ENCODE measurements at places on chromosomes 13 and 19.

DNA sequence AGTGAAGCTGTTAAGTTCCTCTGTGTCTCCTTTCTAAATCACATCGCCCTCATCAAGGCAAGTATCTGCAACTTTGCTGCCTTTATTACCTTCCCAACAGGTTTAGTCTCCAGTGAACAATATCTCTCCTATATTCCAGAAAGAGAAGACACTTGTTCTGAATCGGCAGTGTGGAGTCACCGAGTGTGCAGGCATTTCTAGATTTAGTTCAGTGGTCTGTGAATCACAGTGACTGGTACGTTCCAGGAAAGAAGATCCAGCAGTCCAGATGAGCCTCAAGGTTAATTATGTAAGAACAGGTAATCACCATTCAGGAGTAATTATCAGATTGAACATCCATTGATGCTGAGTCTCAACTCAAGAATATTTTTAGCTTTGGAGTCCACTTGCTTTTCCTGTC lies 497.0 kb downstream of the FOXO1 start:
- no peak for DNase-seq

- DNase-seq, result no peak
Measured at GRCh38 chr13:68292601-68293000, 1062.5 kb upstream of the PCDH9 start.

DNA sequence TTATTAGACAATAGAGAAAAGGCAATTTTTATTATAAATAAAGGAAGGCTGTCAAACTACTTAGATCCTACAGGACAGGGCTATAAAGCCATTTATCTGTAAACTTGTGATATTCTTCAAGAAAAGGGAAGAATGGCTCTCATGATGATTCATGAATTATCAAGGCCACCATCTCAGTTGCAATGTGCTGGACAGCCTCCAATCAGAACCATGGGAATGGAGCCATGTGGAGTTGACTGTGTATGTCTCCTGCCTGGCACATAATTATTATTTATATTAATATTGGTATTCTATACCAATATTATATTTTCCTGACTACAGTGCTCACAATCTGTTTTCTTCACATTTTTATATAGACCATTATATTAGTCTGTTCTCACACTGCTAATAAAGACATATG lies 560.5 kb upstream of the MIR17HG start:
- no peak for DNase-seq

GRCh38 chr19:43474986-43475705 lies 9.7 kb upstream of the LYPD3 start:
- peak; percentile 97 for DNase-seq

DNA sequence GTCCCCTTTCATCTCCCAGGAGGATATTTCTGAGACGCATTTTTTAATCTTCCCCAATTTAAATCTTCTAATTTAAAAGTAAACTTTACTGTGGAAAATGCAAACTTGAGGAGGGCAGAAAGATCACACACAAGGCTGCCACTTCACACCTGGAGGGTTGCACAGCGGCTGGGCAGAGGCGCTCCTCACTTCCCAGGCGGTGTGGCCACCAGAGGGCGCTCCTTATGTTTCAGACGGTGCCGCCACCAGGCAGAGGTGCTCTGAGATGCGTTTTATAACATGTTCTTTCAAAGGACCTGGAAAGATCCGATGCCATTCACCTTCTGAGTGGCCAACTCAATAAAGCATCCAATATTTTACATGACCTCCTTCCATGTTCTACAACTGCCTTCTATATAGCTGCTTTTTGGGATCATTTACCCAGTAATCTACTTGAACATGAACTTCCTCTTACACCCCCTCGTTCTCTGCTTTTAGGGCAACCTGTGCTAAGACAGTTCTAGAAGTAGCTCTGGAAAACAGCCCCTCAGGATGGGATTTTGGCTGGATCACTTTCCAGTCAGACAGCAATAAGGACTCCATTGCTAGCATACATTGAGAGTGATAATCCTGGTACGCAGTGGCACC lies 14.8 kb upstream of the MTUS2 start:
- DNase-seq, result no peak

DNA sequence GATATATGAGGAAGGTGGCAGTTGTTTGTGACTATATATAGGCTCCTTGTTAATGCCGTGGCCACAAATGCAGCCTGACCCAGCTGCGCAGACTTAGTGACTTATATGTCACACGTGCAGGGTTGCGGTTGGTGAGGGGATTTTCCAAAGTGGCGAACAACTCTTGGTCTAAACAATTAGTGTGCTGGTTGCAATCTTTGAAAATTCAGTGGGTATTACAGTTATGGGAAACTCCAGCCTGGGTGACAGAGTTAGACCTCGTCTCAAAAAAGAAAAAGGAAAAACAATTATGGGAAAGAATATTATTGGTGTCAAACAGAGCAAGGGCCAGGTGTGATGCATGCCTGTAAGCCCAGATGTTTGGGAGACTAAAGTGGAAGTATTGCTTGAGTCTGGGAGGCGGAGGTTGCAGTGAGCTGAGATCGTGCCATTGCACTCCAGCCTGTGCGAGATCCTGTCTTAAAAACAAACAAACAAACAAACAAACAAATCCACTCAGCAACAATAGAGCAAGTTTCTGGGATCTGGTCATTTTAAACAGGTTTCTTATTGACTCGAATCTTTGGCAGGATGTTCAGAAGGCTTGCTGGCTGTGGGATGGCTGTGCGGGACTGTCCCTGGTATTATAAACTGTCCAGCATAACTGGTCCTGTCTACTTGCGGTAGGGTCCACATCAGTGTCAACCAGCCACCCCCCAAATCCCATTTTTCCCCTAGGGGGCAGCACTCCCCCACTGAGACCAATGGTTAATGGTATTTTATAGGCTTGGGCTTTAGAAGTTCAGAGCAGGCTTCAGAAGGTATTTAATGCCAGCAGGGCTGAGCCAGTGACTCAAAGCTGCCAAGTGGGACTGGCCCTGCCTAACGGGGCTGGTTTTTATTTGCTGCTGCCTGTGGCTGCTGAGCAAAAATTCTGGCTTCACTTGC lies 15.4 kb downstream of the RELB start:
- peak; percentile 58 for DNase-seq

GRCh38 chr19:53872762-53873161 lies 5.1 kb downstream of the MYADM start:
- no peak for DNase-seq

DNA sequence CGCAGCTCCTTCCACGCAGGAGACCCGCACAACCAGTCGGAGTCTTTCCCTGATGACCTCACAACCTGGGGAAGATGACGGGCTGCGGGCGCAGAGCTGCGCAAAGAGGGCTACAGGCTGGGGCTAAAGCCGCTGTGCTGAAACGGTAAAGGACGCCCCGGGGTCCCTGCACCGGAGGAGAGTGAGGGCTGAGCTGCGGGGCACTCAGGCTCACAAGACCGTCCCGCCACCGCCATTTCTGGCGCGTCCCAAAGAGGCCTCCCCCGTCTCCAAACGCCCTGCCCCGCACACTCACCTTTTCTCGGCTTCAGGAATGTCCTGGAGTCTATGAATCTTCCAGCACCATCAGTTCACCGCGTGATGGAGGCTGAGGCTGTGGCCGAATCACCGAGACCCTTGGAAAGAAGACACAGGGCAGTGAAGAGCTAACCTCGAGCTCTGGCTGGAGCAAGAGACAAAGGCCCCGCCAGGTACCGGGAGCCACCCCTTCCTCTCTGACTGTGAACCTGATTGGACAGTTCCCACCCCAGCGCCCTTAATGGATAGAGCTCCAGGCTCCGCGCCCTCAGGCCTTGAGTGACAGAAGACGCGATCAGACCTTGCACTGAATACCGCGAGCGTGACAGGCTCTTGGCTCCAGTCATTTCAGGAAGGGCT lies 41.8 kb upstream of the ZNF429 start:
- peak; percentile 6 for DNase-seq

DNA sequence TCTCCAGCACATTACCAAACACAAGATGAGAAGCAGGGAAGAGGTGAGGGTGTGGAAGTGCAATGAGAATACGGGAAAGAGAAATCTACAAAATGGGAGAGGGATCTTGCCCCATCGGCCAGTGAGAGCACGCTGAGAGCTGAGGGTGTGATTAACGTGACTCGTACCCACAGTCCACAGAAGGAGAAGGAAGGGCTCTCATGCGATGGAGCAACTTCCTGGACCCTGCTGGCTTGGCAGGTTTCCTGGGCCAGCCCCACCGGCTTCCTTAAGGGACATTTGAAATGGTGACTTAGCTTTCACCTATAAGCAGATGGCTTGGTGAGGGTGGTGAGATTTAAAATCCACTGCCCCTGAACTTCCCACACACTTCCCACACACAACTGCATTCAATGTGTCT lies 740.1 kb downstream of the UQCRFS1 start:
- DNase-seq, result no peak

DNA sequence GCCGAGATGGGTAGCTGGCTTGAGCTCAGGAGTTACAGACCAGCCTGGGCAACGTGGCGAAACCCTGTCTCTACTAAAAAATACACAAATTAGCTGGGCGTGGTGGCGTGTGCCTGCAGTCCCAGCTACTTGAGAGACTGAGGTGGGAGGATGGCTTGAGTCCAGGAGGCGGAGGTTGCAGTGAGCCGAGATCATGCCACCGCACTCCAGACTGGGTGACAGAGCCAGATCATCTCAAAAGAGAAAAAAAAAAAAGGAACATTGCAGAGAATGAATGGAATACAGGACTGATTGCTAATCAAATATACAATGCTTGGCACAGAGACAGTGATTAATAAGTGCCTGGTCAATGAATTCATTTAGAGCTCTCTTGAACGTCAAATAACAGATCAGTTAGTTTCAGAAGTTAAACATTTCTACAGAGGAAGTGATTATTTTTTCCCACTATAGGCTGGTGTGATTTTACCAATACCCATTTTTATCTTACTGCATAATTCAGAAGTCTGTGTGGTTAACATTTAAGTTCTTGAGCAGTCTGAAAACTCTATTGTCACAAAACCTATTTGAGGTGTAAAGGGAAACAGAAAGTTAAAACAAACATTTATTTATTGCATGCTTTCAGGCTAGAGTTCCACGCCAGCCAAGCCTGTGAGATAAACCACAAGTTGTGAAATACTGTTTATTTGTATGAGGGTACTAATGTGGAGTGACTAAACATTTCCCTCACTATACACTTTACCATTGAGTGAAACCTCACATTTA lies 7.7 kb upstream of the TBC1D4 start:
- DNase-seq, result no peak

GRCh38 chr13:113491418-113491883 lies 940 bp upstream of the DCUN1D2 start:
- no peak for DNase-seq

GRCh38 chr19:6219586-6220290 lies 60.0 kb downstream of the MLLT1 start:
- DNase-seq, result no peak

DNA sequence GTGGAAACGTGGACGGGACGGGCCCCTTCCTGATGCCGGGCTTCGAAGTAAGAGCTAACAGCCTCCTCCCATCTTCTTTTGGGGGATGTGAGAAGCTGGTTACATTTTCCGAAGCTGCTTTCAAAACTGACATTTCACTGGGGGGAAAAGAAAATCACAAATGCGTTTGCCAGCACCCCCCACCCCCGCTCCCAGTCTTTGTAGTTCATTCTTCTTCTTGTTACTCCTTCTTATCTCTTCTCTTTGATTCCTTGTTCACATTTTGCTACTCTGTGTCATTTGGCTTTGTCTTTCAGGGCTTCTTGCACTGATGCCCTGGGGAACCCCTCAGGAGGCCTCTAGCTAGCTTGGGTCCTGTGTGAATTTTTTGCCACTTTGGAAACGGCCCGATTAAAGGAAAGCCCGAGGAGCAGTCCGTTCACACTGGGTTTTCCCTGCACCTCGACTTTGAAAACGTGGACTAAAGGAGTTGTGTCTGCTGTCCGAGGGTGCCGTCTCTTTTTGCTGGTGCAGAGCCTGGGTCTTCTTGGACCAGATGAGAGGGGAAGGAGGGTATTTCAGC lies 1.3 kb downstream of the CARM1 start:
- no peak for DNase-seq

DNA sequence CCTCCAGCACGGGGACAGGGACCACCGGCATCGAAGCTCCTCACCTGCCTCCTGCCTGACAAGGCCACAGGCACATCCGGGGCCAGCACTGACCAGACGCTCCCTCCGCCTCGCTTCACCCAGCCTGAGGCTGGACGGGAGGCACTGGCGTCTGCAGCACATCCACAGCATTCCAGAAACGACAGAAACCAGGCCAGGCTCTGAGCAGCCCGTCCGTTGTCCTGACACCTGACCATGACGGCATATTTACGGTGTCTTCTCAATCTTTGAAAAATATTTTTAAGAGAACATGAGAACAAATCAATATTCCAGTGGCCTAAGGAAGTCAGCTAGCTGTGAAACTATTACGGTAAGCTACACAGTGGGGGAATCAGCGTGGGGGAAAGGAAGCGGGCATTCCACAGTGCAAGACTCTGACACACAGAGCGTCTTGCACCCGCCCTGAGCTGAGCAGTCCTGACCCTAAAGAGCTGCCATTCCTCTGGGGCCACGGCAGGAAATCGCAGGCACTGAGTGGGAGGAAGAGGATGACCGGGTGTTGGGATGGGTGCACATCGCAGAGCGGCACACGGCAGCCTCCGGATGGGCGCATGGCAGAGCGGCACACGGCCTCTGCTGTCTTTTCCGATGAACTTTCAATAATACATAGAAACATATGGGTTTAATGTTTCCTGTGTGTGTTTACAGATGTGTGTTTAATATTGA lies 26.8 kb downstream of the RASA3 start:
- no peak for DNase-seq

DNA sequence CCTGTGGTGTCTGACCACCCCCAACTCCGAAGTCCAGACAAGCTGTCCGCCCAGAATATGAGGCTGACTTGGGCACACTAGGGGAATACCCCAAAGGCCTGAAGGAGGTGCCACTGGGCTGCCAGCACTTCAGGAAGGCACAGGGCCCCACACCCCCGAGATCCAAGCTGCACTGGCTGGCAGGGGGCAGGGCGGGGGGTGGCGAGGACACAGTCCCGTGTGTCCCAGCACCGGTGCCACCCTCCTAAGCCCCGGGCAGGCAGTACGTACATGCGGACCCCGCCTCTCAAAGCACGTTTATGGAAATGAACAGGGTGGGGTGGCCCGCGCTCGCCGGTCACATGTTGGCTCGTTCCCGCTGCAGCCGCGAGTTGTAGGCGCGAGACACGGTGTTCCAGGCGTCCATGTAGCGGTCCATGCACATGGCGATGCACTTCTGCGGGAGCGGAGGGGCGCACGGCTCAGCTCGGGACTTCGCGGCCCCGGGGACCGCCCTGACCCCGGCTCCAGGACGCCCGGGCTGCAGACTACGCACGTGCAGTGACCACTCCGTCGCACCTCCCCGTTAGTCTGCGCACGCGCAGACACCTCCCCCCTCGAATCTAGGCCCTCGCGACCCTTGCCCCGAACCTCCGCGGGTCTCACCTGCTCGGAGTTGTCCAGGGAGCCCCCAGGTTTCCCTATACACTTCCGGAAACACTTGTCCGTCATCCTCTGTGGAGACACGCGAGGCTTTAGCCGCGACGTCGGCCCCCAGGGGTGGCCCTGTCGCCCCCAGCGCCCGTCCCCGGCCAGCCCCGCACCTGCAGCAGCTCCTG lies 566 bp downstream of the TIMM13 start:
- DNase-seq, result peak; percentile 10

GRCh38 chr19:36245210-36246005 lies 30.5 kb downstream of the ZNF146 start:
- no peak for DNase-seq

All from activated T-cell treated with anti-CD3 and anti-CD28 coated beads for 1 hour (primary cell).